ENCODE measurements at places on chromosomes 16 and 17. TPM values are rescaled to one million over a fixed set of nuclear protein-coding genes. Genes with fewer than 3 reads are reported as not detected.

- DNase-seq, result no peak
- peaks cover 36% of the 10 kb centered on the region for H3K4me1 ChIP-seq
- peaks cover 19% of the 10 kb centered on the region for H3K27me3 ChIP-seq
- H3K36me3 ChIP-seq, result no peaks in the 10 kb centered on the region
- no peak overlapping the region for H3K27ac ChIP-seq
Measured at GRCh38 chr16:68369697-68370580, 59.1 kb downstream of the PRMT7 start.

- no peak overlapping the region for H3K4me3 ChIP-seq
- peaks cover 28% of the 10 kb centered on the region for H3K27me3 ChIP-seq
- no peaks in the 10 kb centered on the region for H3K36me3 ChIP-seq
- no peak for DNase-seq
- H3K4me1 ChIP-seq, result no peaks in the 10 kb centered on the region
Measured at GRCh38 chr17:56160422-56160821, 7.1 kb downstream of the ANKFN1 start.

- DNase-seq, result no peak
- no peak overlapping the region for H3K27ac ChIP-seq
- H3K36me3 ChIP-seq, result no peaks in the 10 kb centered on the region
Measured at GRCh38 chr17:63262751-63263476, 183.2 kb downstream of the CYB561 start.

DNA sequence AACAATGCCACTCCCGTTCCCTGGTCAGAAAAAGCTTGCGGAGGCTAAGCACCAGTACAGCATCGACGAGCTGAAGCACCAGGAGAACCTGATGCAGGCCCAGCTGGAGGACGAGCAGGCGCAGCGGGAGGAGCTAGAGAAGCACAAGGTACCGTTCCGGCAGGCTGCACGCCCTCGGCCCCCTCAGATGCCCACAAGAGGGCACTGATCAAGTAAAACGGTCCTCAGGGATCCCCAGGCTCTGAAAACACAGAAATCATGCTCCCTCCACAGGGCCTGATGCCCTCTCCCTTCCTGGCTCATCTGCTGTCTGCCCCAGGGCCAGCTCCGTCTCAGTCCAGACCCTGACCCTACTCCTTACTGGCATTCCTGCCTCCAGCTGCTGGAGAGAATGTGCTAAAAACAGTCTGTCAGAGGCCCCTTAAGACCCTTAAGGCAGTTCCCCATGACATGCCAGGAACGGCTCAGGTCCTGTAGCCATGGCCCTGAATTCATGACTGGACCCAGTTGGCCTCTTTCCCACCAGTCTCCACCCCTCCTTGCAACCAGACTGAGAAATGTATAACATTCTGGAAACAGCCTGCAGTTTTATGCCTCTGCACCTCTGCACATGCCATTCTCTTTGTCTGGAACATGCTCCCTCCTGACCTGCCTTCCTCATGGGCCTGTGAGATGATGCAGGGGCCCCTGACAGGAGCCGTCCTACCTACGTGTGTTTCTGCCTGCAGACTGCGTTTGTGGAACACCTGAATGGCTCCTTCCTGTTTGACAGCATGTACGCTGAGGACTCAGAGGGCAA lies 21.8 kb downstream of the DRC3 start:
- no peak overlapping the region for H3K4me3 ChIP-seq

The OR3A3 gene
- total RNA-seq, result not detected

- no peak overlapping the region for H3K27ac ChIP-seq
- peaks cover 2% of the 10 kb centered on the region for H3K36me3 ChIP-seq
- no peak overlapping the region for H3K4me3 ChIP-seq
- DNase-seq, result peak; percentile 76
- H3K27me3 ChIP-seq, result no peaks in the 10 kb centered on the region
- peaks cover 12% of the 10 kb centered on the region for H3K4me1 ChIP-seq
Measured at GRCh38 chr16:68040506-68041288, 17.6 kb downstream of the DUS2 start.

The TSNAXIP1 gene
- total RNA-seq, result 0.63 TPM

DNA sequence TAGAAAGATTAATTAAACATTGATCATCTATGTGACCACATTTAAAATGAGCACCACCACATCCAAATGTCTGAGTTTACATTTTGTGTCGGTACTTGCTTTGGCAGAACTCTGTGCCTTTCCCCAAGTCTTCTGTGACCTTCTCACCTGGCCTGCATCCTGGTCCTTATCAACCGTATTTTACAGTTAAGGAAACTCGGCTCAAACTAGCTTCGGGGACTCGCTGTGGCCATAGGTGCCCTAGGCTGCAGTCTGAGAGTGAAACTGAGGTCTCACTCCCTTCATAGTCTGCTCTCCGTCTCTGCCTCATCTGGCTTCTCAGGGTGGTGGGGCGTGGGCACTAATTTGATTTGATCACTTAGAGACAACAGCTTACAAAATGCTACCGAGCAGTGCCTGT lies 555.5 kb downstream of the WWOX start:
- H3K4me1 ChIP-seq, result peaks cover 7% of the 10 kb centered on the region
- no peak overlapping the region for H3K27ac ChIP-seq
- H3K4me3 ChIP-seq, result no peak overlapping the region
- DNase-seq, result no peak
- H3K36me3 ChIP-seq, result no peaks in the 10 kb centered on the region

- H3K27ac ChIP-seq, result no peak overlapping the region
- no peak overlapping the region for H3K4me3 ChIP-seq
- no peak for DNase-seq
- H3K4me1 ChIP-seq, result peaks cover 2% of the 10 kb centered on the region
- H3K27me3 ChIP-seq, result no peaks in the 10 kb centered on the region
Measured at GRCh38 chr16:58012481-58012880, 11.3 kb downstream of the USB1 start.

- H3K4me3 ChIP-seq, result no peak overlapping the region
- H3K27me3 ChIP-seq, result peaks cover 19% of the 10 kb centered on the region
- H3K4me1 ChIP-seq, result no peaks in the 10 kb centered on the region
- no peaks in the 10 kb centered on the region for H3K36me3 ChIP-seq
- no peak for DNase-seq
- no peak overlapping the region for H3K27ac ChIP-seq
Measured at GRCh38 chr16:54817940-54818574, 112.6 kb upstream of the IRX5 start.

DNA sequence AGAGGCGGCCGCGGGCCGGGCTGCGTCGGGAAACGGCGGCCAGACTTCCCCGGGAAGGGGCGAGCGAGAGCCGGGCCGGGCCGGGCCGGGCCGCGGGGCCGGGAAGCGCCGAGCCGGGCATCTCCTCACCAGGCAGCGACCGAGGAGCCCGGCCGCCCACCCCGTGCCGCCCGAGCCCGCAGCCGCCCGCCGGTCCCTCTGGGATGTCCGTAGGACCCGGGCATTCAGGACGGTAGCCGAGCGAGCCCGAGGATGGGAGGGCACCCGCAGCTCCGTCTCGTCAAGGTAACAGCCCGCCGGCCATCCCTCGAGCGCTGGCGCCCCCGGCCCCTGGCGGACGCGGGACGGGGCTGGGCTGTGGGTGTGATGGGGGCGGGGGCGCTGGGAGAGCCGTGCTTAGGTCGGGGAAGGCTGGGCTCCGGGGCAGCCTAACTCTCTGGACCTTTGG lies at the start of gene CRHR1:
TSS of gene CRHR1 (plus strand) at position 28 of the 448 bp plus-strand sequence. CDS start at position 253, 225 bp downstream.
- H3K36me3 ChIP-seq, result peaks cover 5% of the 10 kb centered on the region
- no peak for DNase-seq
- peaks cover 5% of the 10 kb centered on the region for H3K4me1 ChIP-seq
- H3K4me3 ChIP-seq, result peak within 1 kb of the TSS; percentile 89
- peaks cover 73% of the 10 kb centered on the region for H3K27me3 ChIP-seq
- no peak within 1 kb of the TSS for H3K27ac ChIP-seq

The SHBG gene
- 0.40 TPM for total RNA-seq

GRCh38 chr16:58459344-58460218 lies 40.4 kb upstream of the NDRG4 start:
- no peaks in the 10 kb centered on the region for H3K36me3 ChIP-seq
- peak overlapping the region; percentile 3 for H3K27ac ChIP-seq
- H3K27me3 ChIP-seq, result peaks cover 38% of the 10 kb centered on the region
- no peak for DNase-seq
- no peak overlapping the region for H3K4me3 ChIP-seq

- peaks cover 15% of the 10 kb centered on the region for H3K27me3 ChIP-seq
- DNase-seq, result no peak
- no peaks in the 10 kb centered on the region for H3K36me3 ChIP-seq
Measured at GRCh38 chr17:80065478-80066170, 29.2 kb downstream of the CCDC40 start.

DNA sequence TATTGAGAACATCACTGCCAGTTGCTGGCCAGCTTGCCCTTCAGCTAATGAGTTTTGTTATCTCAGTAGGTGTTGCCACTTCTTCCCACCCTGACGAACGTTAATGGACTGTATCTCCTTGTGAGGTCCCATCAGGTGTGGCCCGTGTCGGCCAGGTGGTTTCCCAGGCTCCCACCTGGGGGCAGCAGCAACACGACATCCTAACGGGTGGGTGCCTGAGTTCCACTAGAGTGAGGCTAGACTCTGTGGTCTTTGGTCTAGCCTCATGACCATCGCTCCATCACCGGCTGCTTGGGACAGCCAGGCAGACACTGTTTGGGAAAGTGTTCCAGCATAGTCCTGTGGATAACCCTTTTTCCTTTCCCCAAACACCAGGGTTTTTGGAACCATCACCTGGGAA lies 45.6 kb upstream of the LCMT1 start:
- no peaks in the 10 kb centered on the region for H3K36me3 ChIP-seq
- peak overlapping the region; percentile 32 for H3K27ac ChIP-seq
- no peak overlapping the region for H3K4me3 ChIP-seq

The CLEC3A gene
- total RNA-seq, result not detected

DNA sequence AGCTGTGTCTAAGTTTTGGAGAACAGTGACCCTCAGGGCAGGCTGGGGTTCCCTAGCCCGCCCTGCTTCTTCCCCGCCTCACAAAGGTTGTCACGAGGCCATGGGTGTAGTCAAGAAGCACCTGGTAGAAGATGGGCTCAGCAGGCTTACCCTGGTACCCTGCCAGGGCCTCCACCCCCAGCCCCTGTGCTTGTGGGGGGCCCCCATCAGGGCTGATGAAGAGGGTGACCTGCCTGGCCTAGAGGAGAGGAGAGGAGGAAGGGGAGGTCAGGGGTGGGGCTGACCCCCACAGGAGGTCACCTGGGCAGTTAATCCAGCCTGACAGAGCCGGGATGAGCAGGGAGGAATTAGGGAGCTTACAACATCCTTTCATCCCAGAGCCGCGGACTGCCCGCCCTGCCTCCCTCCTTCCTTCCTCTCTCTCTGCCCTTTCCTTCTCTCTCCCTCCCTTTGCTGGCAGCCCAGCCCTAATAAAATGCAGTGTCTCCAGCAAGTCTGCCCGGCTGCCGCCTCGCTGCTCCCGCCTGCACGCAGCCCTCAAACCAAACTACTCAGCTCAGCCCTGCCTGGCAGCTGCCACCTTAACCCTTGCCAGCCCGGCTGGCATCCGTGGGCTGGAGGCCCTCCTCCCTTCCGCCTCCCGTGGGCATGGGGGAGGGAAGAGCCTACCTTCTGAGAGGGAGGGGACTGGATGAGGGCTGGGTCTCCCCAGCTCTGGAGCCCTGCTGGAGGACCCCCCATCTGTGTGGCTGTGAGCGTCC lies 7.2 kb downstream of the DLX3 start:
- H3K27me3 ChIP-seq, result peaks cover 78% of the 10 kb centered on the region
- H3K4me1 ChIP-seq, result peaks cover 7% of the 10 kb centered on the region
- no peak overlapping the region for H3K27ac ChIP-seq
- peak overlapping the region; percentile 34 for H3K4me3 ChIP-seq
- H3K36me3 ChIP-seq, result peaks cover 2% of the 10 kb centered on the region

The PIRT gene
- not detected for total RNA-seq

The KRTAP3-1 gene
- total RNA-seq, result not detected

The SSTR5 gene
- total RNA-seq, result not detected

- no peak overlapping the region for H3K4me3 ChIP-seq
- H3K27me3 ChIP-seq, result peaks cover 26% of the 10 kb centered on the region
- H3K4me1 ChIP-seq, result peaks cover 2% of the 10 kb centered on the region
- no peaks in the 10 kb centered on the region for H3K36me3 ChIP-seq
- no peak overlapping the region for H3K27ac ChIP-seq
- DNase-seq, result no peak
Measured at GRCh38 chr16:20995711-20996110, 95.1 kb downstream of the LYRM1 start.

- no peaks in the 10 kb centered on the region for H3K4me1 ChIP-seq
- H3K36me3 ChIP-seq, result no peaks in the 10 kb centered on the region
- DNase-seq, result no peak
- H3K4me3 ChIP-seq, result no peak overlapping the region
Measured at GRCh38 chr16:84482001-84482891, 22.2 kb downstream of the MEAK7 start.

DNA sequence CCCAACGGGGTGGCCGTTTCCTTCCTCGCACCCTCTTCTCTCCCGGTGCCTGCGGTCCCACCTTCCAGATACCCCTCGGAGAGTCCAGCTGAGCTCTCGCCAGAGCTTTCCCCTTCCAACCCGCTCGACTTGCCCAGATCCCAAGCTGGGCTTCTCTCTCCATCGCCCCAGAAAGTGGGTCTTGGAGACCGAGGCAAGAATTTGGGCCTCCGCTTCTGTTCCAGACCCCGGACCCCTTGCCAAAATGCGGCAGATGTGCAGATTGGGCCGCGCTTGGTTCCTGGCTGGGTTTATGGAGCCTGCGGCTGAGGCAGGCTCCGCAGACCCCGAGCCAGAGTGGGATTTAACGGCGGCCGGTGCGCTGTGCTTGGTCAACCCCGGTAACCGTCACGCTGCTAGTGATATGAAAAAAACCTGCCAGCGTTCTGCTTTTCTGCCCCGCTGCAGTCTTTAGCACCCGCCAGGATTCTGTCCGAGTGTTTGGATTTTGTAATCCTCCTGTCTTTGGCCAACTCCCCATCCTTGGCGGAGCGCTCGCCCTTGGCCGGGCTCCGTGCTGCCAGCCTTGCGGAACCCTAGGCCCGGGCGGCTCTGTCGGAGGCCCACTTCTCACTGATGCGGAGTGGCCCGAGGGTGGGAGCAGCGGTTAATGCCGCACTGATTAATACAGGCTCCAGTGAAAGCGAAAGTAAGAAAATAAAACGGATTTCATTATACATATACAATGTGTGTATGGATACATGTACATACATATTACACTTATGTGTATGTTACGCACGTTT lies 754 bp upstream of the SLFN11 start:
- peak overlapping the region; percentile 97 for H3K4me3 ChIP-seq
- peak; percentile 14 for DNase-seq
- peak overlapping the region; percentile 100 for H3K27ac ChIP-seq
- peaks cover 39% of the 10 kb centered on the region for H3K4me1 ChIP-seq
- H3K27me3 ChIP-seq, result no peaks in the 10 kb centered on the region

GRCh38 chr17:63819585-63820537 lies 7.4 kb upstream of the PSMC5 start:
- H3K27ac ChIP-seq, result peak overlapping the region; percentile 82
- peaks cover 22% of the 10 kb centered on the region for H3K36me3 ChIP-seq
- H3K4me1 ChIP-seq, result peaks cover 29% of the 10 kb centered on the region

DNA sequence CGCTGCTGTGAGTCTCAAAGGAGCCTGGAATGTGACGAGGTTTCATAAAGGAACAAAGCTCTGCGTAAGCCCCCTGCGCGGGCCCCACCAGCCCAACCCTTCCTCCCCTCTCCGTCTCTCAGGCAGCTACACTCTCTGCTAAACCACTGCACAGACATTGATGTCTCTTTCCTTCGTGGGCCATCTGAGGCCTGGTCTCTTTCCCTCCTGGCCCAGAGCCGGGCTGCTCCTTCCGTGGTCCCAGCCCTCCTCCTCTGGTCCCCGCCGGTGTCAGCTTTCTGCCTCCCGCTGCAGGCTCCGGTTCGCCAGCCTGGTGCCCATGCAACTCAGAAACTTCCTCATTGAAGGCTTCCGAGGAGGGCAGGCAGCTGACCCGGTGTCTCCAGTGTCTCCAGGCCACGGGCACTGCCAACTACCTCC lies 7.4 kb downstream of the SCARF1 start:
- no peak overlapping the region for H3K27ac ChIP-seq
- H3K36me3 ChIP-seq, result no peaks in the 10 kb centered on the region
- H3K4me3 ChIP-seq, result no peak overlapping the region
- H3K4me1 ChIP-seq, result peaks cover 5% of the 10 kb centered on the region
- no peak for DNase-seq

All from T-helper 17 cell (primary cell).